Esophagus squamous epithelium (tissue), 5 donors: ENCODE measurements at places on chromosomes 2 and 18.

GRCh38 chr2:24787532-24787931 lies 5.7 kb downstream of the PTRHD1 start:
- DNase-seq, result no peak

- DNase-seq, result no peak
These were observed 31.0 kb upstream of the MSH6 start for GRCh38 chr2:47751856-47752414.

DNA sequence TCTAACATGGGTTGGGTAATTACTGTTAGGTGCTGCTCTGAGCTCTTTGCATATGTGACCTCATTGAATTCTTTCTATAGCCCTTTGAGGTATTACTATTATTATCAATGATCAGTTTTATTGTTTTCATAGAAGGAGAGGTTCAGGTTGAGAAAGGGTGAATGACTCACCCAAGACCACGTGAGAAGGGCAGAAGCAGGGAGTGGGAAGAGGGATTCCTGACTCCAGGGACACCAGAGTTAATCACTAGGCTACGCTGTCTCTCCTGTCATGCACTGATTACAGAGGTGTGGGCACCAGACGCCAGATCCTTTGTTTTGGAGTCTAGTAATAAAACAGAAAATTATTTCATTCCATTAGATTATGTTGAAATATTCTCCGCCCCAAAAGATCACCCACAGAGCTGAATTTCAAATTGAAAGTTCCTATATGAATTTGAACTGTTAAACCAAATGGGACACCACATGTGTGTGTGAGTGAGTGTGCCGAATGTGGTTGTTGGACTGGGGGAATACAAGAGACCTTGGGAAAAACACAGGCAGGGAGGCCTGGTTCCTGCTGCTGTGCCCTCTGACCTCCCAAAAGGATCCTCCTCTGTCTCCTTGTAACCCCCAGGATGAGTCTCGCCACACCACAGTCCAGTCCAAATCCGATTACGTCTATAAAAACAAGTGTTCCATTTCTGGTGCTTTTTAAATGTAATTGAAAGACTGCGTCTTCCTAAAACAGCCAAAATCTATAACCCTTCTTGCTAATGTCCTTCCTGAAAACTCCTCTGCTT lies 215.4 kb downstream of the ZNF521 start:
- DNase-seq, result no peak

DNA sequence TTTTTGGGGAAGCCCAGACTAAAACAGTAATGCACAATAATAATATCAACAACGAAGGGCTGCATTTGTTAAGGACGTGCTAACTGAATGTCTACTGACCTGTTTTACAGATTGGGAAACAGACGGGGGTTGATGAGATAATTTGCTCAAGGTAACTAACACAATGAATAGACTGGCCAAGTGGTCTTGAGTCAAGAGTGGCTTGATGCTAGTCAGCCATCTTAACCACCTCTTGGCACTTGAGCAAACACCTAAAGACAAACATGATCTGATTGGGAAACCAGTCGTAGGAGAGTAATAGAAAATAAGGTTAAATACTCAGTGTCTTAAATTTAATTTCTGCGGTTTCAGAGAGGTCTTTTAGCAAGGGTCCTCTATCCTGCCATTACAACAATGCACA lies 14.2 kb downstream of the RHBDD1 start:
- DNase-seq, result no peak

- no peak for DNase-seq
These were observed 27.6 kb downstream of the TTR start for GRCh38 chr18:31619291-31619690.

GRCh38 chr2:120515759-120516678 lies 170.1 kb downstream of the INHBB start:
- DNase-seq, result no peak
